ENCODE measurements at places on chromosomes 13 and 19. TPM values are rescaled to one million over a fixed set of nuclear protein-coding genes. Genes with fewer than 3 reads are reported as not detected.

- H3K4me3 ChIP-seq: no peak overlapping the region
- H3K27ac ChIP-seq: peak overlapping the region; percentile 57
- H3K4me1 ChIP-seq: peaks cover 12% of the 10 kb centered on the region
- no peaks in the 10 kb centered on the region for H3K27me3 ChIP-seq
Measured at GRCh38 chr19:51803967-51804366, 9.0 kb downstream of the FPR3 start.

DNA sequence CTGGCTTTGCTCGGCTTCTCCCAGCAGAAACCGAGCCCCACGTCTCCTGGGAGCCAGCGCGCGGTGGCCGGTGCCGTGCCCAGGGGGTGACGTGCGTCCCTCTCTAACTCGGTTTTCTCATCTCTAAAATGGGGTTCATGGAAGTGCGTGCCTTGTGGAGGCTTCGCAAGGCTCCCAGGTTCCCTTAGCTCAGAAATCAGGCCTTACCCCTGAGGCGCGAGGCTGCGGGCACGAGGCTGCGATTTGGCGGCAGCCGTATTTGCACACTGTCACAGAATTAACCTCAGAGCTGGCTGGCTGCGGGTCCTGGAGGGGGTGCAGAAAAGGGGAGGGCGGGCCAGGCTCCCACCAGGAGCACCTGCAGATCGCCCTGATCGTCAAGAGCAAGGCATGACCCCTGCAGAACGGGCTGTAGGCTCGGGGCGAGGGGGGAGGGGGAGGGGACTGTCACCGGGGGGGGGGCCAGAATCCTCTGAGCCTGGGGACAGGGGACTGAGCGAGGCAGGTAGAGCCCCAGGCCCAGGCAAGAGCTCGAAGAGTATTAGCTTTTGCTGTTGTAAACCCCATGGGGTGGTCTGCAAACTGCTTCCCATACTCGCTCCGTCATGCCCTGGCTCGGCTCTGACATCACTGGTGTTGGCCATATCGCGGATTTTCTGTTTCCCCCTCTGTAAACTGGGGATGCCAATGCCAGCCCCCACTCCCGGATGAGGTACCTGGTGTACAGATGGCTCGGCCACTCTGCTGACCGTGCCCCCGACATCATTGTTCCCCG, 62.2 kb downstream of the CCNE1 start:
- H3K27me3 ChIP-seq: no peaks in the 10 kb centered on the region
- no peak for DNase-seq
- peaks cover 12% of the 10 kb centered on the region for H3K4me1 ChIP-seq

DNA sequence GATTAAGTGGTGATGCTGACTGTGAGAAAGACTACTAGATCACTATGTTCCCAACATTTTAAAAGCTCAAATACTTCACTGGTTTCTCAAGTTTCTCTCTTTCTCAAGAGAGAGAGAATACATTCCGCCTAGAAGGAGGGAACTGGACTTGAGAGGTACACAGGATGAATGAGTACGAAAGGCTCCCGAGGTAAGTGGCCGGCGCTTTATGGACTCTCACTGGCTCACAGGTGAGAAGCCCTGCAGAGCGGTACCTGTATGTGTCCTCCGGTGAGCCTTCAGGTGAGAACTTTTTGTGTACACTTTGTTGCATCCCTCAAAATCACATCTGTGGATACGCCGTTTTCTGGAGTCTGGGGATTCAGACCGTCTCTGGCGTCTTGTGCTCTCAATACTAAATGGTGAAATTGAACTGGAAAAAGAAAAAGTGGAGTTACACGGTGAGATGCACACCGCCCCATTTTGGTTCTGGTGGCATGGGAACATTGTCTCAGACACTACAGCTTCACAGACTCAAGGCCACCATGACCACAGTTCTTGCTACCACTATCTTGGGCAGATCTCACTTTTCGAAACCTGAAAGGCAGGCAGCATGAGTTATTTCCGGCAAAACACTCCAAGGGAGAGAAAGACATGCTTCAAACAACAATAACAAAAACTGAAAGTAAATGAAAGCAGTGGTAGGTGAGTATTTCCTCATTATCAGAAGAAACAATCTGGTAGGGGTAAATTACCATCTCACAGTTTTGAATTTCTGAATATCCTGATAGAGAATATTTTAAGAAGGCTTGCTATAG, 418.9 kb downstream of the KLF12 start:
- no peaks in the 10 kb centered on the region for H3K27me3 ChIP-seq
- H3K27ac ChIP-seq: peak overlapping the region; percentile 74
- no peak for DNase-seq
- no peak overlapping the region for H3K4me3 ChIP-seq
- peaks cover 10% of the 10 kb centered on the region for H3K4me1 ChIP-seq
- no peaks in the 10 kb centered on the region for H3K36me3 ChIP-seq

DNA sequence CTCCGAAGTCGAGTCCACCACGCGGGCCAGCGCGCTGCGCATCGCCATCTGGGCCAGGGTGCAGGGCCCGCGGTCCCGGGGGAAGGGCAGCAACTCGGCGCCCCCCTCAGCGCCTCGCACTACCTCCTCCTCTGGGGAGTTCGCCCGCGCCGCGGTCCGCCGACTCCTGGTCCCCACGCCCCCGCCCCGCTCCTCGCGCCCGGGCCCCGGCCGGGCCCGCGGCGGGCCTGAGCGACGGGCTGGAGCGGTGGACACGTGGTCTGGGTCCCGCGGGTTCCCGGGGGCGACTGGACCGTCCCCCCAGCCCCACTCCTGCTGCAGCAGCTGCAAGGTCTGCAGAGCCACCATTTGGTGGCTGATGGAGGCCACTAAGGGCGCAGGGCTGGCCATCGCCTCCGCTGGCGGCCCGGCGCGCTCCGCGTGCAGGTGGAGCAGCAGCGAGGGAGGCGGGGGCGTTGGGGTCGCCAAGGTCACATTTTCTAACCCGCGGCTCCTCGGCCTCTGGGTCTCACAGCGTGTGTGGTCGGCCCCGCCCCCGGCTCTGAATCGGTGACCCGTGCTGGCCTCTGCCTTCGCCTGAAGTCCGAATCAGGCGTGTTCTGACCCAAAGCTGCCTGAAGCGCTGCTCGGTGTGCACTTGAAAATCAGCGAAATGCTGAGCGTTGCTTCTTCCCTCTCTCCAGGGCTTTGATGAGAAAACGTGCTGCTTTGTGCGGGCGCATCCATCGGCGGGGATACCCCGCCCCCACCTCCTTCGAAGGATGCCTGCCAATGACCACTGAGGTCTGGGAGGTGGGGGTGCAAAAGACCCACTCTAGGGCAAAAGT, at the start of gene DLEU7:
TSS of gene DLEU7 (minus strand) at position 436 of the 827 bp plus-strand sequence. CDS start at position 390, 46 bp downstream.
- DNase-seq: no peak
- no peak within 1 kb of the TSS for H3K27ac ChIP-seq
- H3K36me3 ChIP-seq: no peaks in the 10 kb centered on the region
- peaks cover 7% of the 10 kb centered on the region for H3K4me1 ChIP-seq
- no peak within 1 kb of the TSS for H3K4me3 ChIP-seq
- H3K27me3 ChIP-seq: no peaks in the 10 kb centered on the region

DNA sequence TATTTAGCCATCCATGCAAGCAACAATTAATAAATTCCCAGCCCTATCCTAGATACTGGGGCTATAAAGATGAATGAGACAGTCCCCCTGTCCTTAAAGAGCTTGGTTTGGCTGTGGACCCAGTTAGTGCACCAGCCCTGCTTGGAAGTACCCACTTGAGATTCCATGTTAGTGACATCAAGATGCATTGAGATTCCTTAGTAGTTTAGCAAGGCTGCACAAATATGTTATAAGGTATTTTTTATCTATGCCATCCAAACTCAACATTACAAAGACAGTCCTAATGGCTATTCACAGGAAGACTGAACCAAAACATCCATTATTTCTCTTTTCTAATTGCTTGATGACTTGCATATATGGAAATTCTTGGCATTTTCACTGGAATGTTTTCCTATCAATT, 48.8 kb upstream of the RAP2A start:
- no peaks in the 10 kb centered on the region for H3K36me3 ChIP-seq
- no peak for DNase-seq
- H3K27me3 ChIP-seq: no peaks in the 10 kb centered on the region
- no peak overlapping the region for H3K4me3 ChIP-seq

DNA sequence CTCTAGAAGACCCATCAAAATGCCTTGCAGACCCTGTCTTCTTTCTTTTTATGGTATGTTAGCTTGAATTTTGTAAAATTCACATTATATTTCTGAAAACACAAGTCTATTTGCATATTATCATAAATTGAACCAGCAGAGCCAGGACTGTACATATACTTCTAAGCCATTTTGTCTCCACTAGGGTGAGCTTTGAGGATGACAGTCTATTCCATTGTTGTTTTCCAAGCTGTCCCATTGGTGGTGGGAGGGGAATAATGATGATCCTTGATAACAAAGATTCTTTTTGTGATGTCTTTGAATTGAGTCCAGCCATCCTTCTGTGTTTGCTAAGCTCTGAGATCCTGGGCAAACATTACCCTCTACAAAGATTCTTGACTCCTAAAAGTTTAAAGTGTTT, 359.3 kb upstream of the PCDH20 start:
- no peak overlapping the region for H3K4me3 ChIP-seq
- no peaks in the 10 kb centered on the region for H3K4me1 ChIP-seq
- H3K36me3 ChIP-seq: no peaks in the 10 kb centered on the region
- no peaks in the 10 kb centered on the region for H3K27me3 ChIP-seq
- H3K27ac ChIP-seq: no peak overlapping the region
- no peak for DNase-seq

GRCh38 chr19:4597278-4597974, 37.9 kb upstream of the SEMA6B start:
- peaks cover 9% of the 10 kb centered on the region for H3K27me3 ChIP-seq
- H3K4me3 ChIP-seq: peak overlapping the region; percentile 46
- H3K36me3 ChIP-seq: no peaks in the 10 kb centered on the region
- no peak overlapping the region for H3K27ac ChIP-seq
- no peak for DNase-seq

DNA sequence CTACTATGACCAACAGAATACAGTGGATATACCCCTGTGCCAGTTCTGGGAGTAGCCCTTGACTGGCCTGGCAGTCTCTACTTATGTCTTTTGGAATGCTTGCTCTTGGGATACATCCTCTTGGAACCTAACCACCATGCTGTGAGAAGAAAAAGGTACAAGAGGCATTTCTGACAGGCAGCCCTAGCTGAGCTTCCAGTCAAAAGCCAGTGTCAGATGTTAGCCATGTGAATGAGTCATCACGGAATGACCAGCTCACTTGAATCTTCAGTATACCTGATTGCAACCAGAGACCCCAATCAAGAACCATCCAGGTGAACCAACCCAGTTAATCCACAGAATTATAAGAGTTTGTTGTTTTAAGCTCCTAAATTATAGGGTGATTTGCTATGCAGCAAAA, 4.1 kb downstream of the CCDC169 start:
- H3K36me3 ChIP-seq: no peaks in the 10 kb centered on the region
- no peak for DNase-seq
- no peak overlapping the region for H3K4me3 ChIP-seq

DNA sequence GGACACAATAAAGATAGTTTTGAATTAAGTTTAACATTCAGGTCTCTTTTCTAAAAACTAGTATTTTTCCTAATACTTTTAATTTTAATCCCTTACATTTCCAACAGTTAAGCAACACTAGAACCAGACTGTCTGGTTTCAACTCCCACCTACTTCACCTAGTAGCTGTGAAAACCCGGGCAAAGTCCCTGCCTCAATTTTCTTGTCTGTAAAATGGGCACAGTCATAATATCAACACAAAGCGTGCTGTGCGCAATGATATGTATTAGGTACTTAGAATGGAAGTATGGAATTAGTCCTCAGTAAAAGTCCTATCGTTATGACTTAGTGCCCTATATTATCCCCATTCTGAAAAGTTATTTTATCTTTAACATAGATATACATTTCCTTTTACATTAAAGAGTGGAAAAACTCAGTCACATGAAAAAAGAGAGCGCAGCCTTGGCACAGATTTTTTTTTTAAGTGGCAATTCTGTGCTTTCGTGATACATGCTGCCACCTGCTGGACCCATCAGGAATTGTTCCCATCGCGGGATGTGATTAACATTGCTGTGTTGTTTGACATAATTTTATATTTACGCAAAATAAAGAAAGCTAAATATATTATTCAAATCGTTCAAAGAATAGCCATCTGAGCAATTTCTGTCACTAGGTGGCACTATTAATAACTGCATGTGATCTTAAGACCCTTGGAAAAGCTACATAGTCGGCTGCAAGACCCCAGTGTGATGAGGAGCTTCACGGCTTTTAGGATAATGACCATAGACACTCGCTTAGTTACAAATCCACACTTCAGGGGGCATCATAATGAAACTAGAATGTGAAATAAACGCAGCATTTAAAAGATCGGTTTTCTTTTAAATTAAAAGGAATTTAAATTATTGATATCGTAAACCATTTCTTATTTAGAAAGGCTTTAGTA, 59.9 kb downstream of the LIG4 start:
- H3K27me3 ChIP-seq: no peaks in the 10 kb centered on the region
- no peaks in the 10 kb centered on the region for H3K4me1 ChIP-seq
- H3K36me3 ChIP-seq: no peaks in the 10 kb centered on the region
- no peak for DNase-seq
- H3K27ac ChIP-seq: no peak overlapping the region
- H3K4me3 ChIP-seq: no peak overlapping the region

DNA sequence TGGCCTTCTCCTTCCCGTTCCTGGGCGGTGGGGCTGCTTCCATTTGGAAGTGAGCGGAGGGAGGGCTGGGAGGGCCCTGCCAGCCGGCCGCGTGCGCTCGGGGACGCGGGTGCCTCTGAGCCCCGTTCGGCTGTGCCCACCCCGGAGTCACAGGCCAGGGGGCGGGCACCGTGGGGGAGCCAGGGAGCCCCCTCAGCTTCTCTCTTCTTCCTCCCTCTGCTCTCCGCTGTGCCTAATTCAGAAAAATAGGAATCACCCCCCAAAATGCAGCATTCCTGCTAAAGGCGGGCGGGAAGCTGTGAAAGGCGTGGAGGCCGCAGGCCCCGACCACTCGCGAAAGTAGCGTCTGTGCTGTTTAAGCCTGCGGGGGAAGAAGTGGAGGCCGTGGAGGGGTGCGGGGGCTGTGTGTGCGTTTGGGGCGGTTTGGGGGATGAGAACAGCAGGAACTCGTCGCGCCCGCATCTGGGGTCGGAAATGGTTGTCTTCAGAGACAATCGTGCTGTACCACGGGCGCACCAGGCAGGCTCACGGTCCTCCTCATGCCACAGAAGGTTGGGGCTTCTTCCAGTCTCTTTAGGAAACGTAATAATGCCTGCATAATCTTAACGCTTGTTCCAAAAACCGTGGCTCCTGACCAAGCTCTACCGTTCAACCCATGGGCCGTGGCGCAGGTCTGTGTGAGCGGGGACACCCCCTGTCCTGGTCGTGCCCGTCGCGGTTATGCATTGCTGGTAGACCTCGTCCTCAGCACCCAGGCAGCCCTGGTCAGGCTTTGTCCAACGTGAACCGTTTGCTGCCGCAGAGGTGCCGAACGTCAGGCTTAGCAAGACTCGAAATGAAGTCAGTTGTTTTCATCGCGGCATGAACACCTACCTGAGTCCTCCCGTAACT, 110.4 kb upstream of the SOX1 start:
- H3K36me3 ChIP-seq: no peaks in the 10 kb centered on the region
- H3K27me3 ChIP-seq: no peaks in the 10 kb centered on the region
- H3K4me1 ChIP-seq: no peaks in the 10 kb centered on the region
- H3K4me3 ChIP-seq: no peak overlapping the region
- H3K27ac ChIP-seq: no peak overlapping the region

FUT6 gene
- 62.4 TPM for total RNA-seq

FCER2 gene
- total RNA-seq: not detected

PHF11 gene
- total RNA-seq: 17.9 TPM

F2RL3 gene
- total RNA-seq: 0.83 TPM

SIGLEC12 gene
- total RNA-seq: not detected

ZNF530 gene
- 2.5 TPM for total RNA-seq

PRR22 gene
- 1.3 TPM for total RNA-seq

CRB3 gene
- 42.9 TPM for total RNA-seq
